Activated T-helper 17 cell treated with anti-CD3 and anti-CD28 coated beads, Interleukin-2, amount 50 U/mL, for 72 hours (primary cell): ENCODE measurements at places on chromosomes 6 and 20. TPM values are rescaled to one million over a fixed set of nuclear protein-coding genes. Genes with fewer than 3 reads are reported as not detected.

LRP11 gene
- total RNA-seq = 9.6 TPM

WFDC12 gene
- not detected for total RNA-seq

SNAI1 gene
- not detected for total RNA-seq

ZSCAN23 gene
- 0.52 TPM for total RNA-seq

KCNK16 gene
- total RNA-seq = not detected

RIPPLY2 gene
- total RNA-seq = not detected

- ATAC-seq = peak; percentile 64
These were observed 4.6 kb upstream of the GUCA1B start for GRCh38 chr6:42199106-42199981.

- ATAC-seq = no peak
These were observed 203.3 kb downstream of the EYA2 start for GRCh38 chr20:47097691-47098622.

- ATAC-seq = no peak
These were observed 14.9 kb downstream of the BTN1A1 start for GRCh38 chr6:26514984-26515383.

GRCh38 chr20:57658447-57658832 is 38.2 kb upstream of the ZBP1 start:
- no peak for ATAC-seq

DNA sequence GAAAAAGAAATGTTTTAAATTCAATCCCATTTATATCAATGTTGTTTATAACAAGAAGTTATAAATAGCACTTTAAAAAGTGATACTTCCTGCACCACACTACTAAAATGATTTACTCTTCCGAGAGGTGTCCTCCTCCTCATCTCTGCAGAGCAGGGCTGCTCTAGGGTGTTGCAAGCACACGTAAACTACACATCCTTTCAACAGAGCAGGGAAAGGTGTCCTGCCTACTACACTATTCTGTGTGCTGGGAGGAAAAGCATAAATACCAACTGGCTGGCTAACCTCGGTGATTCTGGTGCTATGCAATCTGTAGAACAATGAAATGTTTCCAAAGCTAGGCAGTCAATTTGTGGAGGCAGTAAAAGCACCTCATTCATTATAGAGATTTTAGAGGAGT is 89.5 kb upstream of the MAP7 start:
- ATAC-seq = no peak

DNA sequence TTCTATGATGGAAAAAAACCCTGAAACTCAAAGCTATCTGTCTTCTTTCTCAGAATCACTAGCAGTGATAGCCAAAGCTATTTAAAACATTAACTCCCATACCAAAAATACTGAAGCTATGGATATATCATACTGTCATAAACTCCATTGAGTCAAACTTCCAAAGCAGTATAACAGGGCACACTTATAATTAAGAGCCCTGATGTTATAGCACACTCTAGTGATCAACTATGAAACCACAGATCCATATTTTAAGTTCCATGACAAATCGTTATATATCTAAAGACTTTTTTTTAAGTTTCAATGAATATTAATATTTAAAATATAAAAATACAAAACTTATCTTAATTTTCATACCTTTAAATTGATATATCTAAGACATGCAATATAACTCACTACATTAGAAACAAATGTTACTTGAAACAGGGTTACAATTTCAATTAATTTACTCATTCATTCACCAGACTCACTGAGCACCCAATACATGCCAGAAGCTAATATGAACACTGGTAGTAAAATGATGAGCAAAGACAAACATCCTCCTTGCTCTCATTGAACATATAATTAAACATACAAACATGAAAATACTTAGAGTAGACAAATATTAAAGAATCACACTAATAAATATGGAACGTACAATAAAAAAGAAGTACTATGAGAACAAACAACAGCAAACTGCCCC is 69.3 kb downstream of the IBTK start:
- no peak for ATAC-seq

DNA sequence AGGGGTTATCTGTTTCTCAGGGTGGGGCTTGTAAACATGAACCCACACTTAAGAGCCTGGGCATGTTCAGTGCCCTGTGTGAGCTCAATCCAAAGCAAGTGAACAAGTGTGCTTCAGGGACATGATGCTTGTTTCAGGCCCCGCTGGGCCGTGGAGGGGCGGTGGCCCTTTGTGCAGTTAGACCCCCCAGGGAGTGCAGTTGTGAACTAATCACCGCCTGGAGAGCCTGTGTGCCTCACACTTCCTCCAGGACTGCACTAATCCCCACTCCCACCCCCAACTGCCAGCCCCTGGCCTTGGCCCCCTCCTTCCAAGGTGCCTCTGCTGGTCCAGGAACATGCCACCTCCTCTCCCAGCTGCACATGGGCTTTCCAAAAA is 58.1 kb downstream of the RREB1 start:
- no peak for ATAC-seq

- no peak for ATAC-seq
These were observed 28.2 kb downstream of the GPR63 start for GRCh38 chr6:96809119-96809518.

GRCh38 chr6:37306624-37307222 is 47.1 kb upstream of the RNF8 start:
- no peak for ATAC-seq

DNA sequence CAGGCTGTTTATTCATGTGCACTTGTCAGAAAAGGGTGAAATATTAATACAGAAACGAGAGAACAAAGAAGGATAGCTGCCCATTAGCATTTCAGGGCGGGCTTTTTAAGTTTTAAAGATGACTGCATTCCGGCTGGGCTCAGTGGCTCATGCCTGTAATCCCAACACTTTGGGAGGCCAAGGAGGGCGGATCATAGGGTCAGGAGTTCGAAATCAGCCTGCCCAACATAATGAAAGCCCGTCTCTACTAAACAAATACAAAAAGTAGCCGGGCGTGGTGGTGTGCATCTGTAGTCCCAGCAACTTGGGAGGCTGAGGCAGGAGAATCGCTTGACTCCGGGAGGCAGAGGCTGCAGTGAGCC is 130.5 kb downstream of the HFE start:
- no peak for ATAC-seq

- no peak for ATAC-seq
These were observed 210.3 kb downstream of the BCKDHB start for GRCh38 chr6:80316686-80317231.

- no peak for ATAC-seq
These were observed 33.1 kb upstream of the UBR2 start for GRCh38 chr6:42530751-42531150.

DNA sequence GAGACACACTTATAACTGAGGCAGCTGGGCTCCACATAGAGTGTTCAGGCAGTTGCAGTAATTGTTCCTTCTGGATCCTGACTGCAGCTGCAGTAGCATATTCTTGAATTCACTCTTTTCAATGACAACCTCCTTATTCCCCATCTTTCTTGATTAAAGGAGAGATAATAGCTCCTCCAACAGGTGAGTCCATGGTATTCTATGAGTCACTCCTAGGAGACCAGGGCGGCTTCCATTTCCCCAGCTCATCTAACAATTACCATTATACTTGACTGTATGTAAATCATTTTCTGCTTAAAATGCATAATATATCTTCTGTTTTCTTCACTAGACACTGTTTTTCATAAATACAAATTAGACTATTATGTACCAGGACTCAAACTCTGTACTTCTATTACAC is 62.4 kb downstream of the TENT5A start:
- no peak for ATAC-seq

DNA sequence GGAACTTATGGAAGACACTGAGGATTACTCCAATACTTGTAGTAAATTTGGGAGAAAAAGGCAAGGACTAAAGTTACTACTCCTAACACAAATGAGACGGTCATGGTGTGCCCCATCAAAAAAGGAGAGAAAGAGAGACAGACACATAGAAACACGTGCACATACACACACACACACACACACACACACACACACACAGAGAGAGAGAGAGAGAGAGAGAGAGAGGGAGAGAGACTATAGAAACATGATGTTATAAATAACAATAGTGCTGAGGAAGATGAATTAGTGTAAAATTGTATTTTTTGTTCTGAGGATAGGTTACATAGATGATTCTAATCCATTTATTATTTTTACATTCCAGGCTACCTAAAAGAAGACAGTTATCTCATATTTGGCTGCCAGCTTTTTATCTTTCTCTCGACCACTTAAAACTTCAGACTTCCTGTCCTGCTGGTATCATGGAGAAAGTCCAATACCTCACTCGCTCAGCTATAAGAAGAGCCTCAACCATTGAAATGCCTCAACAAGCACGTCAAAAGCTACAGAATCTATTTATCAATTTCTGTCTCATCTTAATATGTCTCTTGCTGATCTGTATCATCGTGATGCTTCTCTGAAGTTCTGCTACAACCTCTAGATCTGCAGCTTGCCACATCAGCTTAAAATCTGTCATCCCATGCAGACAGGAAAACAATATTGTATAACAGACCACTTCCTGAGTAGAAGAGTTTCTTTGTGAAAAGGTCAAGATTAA is 10.5 kb downstream of the PLN start:
- ATAC-seq = peak; percentile 93

DNA sequence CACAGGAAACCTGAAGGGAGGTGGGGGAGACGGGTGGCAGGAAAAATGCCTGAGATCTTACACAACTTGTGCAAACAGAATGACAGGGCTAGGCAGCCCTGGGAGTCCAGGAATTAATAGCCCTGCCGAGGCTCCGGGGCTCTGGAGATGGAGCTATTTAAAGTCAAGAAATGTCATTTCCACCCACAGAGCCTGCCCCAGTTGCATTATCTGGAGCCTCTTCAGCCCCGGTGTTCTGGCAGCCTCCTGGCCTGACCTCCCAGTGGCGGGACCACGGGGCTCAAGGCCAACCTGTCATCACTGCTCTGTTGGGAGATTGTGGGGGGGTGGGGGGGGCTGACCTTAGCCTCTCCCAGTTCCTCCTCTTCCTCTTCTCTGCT is 28.5 kb upstream of the SCUBE3 start:
- no peak for ATAC-seq

DNA sequence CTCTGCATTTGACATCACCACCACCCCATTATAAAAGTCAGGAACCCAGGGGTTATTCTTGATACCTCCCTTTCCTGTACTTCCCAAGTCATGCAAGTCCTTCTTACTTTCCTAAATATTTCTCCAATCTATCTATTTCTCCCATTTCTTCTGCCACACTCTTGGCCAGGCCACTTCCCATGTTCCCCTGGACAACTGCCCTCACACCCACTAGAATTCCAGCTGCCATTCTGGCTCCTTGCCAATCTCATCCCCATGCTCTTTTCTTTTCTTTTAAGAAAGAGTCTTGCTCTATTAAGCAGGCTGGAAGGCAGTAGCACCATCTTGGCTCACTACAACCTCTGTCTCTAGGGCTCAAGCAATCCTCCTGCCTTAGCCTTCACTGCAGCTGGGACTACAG is 15.2 kb downstream of the DEFB132 start:
- no peak for ATAC-seq

- ATAC-seq = no peak
These were observed 39.7 kb downstream of the AGPAT4 start for GRCh38 chr6:161233986-161234661.

GRCh38 chr6:112183271-112183671 is 71.1 kb downstream of the LAMA4 start:
- ATAC-seq = no peak

DNA sequence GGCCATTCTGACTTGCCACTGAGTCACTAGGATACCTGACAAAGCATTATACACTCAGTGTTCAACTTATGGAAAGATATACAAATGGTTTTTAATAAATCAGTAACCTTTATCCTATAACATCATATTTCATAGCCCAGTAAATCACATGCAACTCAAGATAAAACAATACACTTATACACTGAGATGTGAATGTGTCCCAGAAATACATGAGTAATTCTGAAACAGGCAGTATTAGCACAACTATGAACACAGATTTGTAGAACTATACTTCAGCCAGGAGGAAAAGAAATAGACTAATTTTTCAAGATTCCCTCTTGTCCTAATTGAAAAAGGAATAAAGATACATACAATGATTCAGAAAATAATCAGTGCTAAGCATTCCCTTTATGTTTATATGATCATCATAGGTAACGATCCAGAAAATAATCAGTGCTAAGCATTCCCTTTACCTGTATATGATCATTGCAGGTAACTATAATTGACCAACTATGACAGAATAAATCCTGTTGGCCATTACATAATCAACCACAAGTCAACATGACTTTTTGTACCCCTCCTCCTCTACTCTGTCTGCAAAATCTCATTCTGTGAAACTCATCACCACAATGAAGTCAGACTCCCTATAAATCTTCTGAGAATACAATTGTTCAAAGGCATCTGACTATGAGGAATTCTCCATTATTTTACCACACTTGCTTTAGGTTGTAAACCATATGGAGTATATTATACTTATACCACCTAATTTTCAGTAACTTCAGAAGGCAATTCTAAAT is 30.3 kb downstream of the HACE1 start:
- peak; percentile 48 for ATAC-seq

DNA sequence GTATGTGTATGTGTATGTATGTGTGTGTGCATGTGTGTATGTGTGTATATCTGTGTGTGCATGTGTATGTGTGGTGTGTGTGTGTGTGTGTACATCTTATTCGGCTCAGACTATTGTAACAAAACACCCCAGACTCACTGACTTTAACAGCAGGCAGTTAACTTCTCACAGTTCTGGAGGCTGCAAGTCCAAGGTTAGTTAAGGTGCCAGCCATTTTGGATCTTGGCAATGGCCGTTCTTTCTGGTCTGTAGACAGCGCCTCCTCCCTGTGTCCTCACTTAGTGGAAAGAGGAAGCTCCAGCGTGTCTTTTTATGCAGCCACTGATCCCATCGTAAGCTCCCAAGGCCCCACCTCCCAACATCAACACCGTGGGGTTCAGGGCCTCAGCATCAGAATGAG is 128.3 kb upstream of the THBS2 start:
- ATAC-seq = no peak

GRCh38 chr20:36481380-36482043 is 59.8 kb upstream of the MYL9 start:
- no peak for ATAC-seq

GRCh38 chr6:56775498-56776166 is 132.9 kb upstream of the DST start:
- ATAC-seq = no peak

DNA sequence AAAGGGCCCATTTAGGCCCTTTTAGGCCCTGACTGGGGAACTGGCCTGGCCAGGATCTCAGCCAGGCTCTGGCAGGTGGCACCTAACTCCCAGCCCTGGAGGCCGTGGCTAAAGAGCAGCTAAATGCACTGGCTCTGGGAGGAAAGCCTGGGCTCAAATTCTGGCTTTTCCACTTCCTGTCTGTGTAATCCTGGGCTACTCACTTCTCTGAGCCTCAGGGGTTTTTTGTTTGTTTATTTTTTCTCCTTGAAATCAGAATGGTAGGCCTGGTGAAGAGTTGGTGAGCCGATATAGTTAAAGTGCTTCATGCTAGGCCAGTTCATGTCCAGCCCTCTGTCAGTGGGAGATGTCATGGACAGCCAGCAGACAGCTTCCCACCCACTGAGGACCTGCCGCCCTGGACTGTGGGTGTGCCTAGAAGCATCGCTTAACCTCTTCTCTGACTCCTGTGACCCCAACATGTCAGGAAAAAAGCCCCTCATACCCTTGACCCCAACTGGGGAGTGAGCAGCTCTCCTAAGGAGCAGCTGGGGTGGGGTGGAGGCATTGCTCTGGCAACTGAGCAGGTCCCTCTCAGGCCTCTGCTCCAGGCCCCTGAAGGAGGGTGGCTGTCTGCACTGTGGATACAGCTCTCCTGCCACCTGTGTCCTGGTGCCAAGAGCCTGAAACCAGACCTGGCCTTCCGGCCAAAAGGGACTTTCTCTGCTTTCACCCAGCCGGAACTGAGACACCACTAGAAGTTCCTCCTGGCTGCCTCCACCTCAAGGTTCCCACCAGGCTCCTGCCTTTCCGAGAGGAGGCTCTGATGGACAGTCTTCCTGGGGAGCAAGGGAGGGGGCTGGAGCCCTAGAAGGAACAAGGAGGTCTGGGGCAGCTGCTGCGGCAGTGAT is 57.2 kb upstream of the MYL9 start:
- ATAC-seq = no peak

GRCh38 chr20:22159276-22159675 is 425.1 kb downstream of the FOXA2 start:
- ATAC-seq = no peak
